ENCODE measurements at places on chromosomes 5 and 9.
A peak's percentile ranks its signal among the peaks of the same experiment; 100 is the strongest.

- DNase-seq = no peak
These were observed 170.3 kb upstream of the PUM3 start for GRCh38 chr9:3014178-3014577.

DNA sequence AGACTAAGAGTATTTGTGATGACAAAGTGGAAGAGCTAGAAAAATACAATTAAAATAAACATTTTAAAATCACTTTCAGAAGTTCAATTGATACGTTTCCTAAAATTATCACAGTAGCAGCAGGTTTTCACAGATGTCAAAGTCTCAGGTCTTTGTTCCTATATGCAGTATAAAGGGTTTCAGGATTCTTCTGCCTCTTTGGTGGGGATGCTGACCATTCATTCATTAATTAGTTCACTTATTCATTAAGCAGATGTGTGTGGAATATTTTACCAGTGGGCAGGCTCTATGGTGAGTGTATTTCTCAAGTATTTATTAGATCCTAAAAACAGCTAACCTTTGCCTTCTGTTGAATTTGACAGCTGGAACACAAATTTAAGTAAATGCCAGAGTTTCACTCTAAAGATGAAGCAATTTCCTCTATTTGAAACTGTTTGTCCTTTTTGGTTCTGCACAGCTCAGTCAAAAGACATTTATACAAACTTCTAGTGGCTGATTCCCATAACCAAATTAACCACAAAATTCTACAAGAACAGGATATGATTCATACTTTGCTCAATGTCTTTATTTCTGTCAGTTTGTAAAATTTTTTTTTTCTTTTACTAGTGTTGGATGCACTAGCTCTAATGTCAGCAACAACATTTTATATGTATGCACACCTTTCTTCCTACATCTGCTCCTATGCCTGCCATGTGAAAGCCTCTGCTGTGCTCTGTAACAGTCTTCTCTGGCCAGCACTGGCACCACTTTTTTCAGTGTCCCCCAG lies 75.9 kb upstream of the PRR16 start:
- DNase-seq = no peak

DNA sequence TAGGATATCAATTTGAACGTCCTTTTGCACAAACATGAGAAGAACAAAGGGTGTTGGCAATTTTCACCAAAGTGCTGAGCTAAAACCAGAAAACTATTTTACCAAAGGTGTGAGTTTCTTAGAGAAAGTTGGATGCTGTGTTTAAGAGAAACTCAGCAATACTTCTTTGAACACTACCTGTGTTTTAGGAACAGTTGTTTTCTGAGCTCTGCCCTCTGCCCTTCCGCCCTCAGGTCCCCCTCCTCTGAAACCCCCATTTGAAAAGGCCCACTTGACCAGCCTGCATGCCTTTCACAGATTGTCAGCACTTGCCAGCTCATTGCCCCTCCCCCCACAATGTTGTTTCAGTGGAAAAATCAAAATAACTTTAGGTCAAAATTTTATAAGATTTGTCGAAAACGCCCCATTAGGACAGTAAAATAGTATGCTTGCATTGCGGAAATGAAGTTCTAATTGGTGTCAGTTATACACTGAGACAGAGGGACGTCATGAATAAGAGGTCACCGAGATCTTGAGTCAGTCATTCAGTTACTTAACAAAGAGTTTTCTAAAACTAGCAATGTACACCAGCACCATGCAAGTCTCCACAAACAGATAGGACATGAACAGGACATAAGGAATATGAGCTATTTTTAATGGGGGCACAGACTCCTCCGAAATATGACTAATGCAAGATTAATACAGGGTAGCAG lies 61.9 kb upstream of the IL7R start:
- no peak for DNase-seq

GRCh38 chr5:111820072-111820471 lies 63.1 kb upstream of the NREP start:
- DNase-seq = peak; percentile 11

- no peak for DNase-seq
These were observed 995.8 kb upstream of the WWC1 start for GRCh38 chr5:167295681-167296005.

DNA sequence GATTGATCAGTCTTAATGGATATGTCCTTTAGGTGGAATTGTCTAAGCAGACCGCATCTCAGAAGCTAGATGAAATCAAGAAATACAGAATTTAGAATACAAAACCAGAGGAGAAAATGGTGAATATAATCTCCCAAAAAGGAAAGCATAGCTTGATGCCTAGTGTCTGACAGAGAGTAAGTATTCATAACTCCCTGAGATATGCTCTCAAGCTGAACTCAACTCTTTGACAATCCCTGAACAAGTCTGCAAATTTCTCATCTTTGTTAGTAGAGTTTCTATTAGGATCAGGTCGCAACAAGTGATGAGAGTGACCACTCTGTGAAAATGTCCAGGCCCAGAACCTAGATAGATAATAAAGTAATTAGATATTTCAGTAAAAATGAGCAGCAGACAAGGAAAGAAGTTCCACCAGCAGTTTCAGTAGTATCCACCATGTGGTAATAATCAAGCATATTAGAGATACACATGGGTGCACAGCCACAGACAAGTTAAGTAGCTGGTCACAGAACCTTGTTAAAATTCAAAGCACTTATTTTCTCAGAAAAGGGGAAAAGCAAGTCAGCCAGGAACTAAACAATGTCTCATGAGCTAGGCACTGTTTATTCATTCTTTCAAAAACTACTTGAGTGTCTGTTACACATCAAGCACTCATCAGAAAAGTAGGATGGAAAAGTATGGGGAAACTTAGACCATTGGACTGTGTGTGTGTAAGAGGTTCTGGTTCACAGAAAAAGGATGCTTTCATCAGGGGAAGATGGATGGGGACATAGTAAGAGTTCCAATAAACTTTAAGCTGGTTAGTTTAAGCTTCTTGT lies 481.5 kb upstream of the TUSC1 start:
- no peak for DNase-seq

- no peak for DNase-seq
These were observed 61.6 kb downstream of the KCTD16 start for GRCh38 chr5:144232285-144232684.

DNA sequence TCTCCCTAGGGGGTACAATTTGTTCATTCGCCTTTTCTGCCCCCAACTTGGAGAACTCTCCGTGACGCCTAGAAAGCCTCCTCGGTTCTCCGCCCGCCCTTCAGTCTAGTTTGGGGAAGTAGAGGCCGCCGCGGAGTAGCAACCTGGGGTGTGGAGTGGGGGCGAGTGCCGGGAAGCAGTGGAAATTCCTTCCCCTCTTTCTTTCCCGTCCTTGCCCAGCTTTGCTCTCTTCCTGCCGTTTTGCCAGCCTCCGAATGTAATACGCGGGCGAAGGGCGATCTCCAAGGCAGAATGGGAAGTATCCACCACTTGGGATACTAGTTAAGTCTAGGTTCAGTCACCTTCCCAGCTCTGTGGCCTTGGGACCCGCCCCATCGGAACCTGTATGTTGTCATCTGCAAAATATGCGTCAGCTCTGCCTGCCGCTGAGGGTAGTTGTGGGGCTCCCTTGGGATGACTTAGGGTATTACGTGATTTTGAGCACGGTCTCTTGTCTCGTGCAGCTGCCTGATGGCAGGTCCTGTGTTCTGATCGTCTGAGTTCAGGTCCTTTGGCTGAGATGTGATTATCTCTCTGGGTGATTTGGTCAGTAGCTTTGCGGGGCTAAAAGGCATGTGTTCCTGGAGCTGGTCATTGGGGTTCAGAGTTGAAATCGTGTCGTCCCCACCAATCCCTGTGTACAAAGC lies 724 bp downstream of the PAM start:
- peak; percentile 76 for DNase-seq

GRCh38 chr9:16001856-16002255 lies 449.0 kb downstream of the CCDC171 start:
- DNase-seq = no peak

- DNase-seq = no peak
These were observed 194.0 kb upstream of the NMUR2 start for GRCh38 chr5:152599096-152599495.

DNA sequence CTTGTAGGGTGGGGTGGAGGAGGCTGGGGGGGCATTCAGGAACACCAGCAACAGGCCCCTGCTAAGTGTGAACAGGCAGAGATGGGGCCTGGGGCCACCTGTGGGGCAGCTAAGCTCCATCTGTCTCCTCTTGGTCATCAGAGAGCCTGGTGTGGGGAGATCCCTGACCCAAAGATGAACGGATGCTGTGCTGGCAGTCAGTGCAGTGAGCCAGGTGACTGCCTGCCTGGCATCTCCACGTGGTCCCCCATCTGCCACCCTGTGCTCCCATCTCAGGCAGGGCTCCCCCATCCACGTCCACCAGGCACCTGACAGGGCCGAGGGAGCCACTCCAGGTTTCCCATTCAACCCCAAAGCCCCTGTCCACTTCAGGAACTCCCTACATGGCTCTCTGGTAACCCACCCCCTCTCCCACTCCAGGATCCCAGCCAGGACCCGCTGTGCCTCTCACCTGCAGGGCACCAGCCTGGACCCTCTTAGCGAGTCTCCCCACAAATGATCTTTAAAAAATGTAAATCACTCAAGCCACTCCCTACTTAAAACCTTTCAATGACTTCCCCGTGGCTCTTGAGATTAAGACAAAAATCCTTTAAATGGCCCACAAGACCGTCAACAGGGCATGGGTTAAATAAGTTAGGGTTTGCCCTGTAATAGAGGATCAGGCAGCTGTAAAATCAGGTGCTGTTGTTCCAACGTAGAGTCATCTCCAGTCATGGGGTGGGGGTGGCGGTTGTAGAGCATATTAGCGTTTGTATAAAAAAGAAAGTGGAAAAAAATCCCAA lies 60.8 kb downstream of the LMX1B start:
- DNase-seq = no peak

DNA sequence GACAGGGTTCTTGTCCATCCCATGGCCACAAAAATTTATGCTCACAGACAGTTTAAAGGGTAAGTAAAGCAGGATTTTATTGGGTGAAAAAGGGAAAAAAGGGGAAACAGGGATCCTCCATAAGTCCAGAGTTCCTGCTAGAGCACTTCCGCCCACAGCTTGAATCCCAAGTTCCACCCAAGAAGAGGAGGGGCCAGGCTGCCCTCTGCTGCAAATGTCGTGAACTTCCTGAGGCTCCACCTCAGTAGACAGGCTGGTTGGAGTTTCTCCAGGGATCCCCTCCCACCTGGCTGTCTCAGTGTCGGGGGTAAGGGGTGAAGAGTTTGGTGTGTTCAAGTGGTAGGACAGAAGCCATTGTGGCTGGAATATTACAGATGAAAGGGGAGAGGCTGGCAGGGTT lies 275.0 kb upstream of the SGCD start:
- DNase-seq = no peak

DNA sequence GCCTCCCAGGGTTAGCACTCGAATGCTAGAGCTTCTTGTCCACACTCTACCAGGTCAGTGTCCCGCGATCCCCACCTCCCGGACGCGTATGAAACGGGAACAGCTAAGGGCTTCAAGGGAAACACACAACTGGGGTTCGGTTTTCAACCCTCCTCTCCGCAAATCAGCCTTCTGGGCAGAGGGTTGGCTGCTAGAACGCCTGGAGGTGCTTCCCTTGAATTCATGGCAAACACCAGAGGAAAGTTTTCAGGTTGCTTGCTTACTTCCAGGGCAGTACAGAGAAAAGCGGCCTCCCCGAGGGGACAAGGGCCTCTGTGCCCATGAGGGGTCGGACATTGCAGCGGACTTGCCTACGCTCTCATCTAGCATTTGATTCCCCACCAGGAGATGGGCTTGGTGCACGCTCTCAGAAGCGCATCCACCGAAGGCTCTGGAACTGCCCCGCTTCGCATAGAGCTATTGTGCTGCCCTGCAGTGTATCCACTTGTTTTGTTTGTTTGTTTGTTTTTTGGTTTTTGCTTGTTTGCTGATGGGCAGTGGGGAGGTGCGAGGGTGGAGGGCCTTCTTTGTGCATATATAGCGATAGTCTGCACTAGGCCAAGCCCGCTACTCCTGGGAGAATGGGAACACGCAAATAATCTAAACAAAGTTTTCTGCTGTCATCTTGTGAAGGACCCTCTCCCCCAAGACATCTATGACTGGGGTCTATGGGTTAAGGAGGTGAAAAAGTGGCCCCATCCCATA lies 1.3 kb upstream of the DMRT3 start:
- DNase-seq = no peak

- DNase-seq = peak; percentile 51
These were observed 140.6 kb upstream of the LIFR start for GRCh38 chr5:38697013-38697412.

DNA sequence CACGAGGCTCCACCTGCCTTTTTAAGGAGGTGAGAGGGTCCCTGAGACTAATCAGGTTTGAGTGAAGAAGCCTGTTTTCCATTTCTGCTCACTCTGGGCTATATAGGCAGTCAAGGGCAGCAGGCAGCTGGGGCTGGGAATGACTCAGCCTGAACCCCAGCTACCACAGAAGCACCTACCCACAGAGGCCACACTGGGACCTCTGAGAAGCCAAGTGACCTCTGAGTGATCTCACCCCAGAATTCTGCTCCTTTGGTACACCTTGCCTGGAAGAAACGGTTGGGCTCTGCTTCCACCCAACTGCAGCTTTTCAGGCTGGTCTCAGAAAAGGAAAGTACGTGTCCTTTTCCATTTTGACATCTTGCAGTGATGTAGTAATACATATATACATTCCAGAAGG lies 6.8 kb downstream of the FAM219A start:
- DNase-seq = no peak

DNA sequence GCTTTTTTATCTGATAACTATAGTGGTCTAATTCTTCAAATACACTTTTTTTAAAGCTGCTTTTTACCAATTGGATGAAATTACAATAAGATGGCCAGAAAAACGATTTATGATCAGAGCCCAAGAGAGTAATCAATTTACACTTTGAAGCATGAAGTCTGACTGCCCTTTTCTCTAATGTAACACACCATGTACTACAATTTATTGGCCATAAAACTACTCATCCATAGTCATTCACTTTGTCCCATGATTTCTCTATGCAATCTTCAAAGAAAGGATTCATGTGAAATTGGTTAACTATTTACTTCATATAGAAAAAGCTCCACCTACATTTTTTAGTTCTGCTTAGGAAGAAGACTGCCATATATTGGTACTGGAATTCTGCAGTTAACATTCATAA lies 73.6 kb upstream of the CAST start:
- DNase-seq = no peak

DNA sequence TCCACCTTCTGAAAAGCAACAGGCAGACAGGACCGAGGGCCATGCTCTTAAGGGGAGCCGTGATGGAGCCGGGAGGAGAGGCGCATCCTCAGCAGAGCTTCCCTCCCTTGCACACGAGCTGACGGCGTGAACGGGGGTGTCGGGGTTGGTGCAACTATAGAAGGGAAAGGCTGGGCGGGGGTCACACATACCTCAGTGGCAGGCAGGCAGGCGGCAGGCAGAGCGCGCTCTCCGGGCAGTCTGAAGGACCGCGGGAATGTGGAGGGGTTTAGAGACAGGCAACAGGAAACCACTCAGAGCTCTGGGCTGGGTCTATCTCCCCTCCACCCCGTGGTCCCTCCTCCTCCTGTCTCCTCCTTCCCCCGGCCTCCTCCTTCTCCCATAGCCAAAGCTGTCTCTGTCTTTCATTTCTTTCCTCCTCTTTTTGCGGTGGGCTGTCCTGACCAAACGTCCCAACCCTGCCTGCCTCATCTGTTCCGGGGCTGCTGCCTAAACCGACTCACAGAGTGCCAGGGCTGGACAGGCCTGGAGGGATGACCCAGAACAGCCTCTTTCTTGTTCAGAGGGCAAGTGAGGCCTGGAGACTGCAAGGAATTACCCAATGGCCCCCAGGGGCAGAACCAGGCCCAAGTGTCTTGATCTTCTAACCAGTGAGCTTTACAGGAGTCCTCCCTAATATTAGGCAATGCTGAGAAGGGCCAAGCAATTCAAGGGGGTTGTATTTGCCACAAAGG lies at the start of gene SPARC:
SPARC (minus strand) TSS at position 242 of the 734 bp plus-strand sequence. CDS start 10,727 bp downstream, outside the sequence.
- no peak for DNase-seq

Data from HepG2 (cell line).